Ascending aorta (tissue), 2 donors: ENCODE measurements at places on chromosomes 5 and 9.

DNA sequence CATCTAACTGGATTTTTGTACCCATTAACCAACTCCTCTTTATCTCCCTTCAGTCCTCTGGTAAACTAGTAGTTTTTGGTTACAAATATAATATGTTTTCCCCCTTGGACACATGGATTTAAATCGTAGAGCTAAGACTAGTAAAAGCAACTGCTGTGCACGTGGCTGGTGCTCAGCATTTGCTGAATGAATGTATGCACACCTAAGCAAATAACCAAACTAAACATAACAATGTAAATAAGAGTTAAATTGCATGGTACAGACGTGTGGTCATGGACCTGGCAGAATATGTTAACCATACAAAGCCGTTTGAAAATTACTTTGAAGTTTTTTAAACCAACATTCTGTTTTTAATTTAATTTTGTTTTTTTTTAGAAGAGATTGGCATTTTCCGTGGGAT lies 65.2 kb upstream of the FYB1 start:
- no peak for DNase-seq

- DNase-seq: no peak
These were observed 116.0 kb downstream of the TRPM6 start for GRCh38 chr9:74771672-74772071.

DNA sequence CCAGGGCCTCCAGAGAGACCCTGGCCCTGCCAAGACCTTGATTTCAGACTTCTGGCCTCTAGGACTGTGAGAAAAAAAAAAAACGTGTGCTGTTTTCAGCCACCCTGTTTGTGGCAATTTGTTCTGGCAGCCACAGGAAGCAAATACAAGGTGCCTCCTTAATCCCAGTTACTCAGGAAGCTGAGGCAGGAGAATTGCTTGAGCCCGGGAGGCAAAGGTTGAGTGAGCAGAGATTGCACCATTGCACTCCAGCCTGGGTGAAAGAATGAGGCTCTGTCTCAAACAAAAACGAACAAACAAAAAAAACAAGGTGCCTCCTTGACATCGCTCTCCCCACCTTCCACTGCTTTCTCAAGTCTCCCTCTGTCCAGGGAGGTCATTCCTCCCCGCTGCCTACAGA lies 98.0 kb downstream of the GABBR2 start:
- no peak for DNase-seq

DNA sequence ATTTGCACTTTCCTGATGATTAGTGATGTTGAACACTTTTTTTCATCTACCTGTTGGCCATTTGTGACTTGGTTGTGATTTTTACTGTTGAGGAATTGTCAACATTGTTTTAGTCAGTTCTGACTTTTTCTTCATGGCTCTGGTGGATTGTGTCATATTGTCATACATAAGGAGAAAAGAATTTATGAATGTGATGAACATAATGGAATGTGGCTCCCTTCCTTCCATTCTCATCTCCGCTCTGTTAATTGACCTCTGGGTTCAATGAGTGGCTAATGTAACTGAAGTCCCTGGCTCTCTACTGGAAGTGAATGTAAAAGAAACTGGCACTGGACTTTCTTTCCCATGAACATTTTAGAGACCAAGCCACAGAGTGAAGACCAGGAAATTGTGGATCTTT lies 49.2 kb downstream of the KIAA1958 start:
- DNase-seq: no peak

- DNase-seq: no peak
These were observed 1532.8 kb upstream of the ACO1 start for GRCh38 chr9:30851600-30851999.
